Activated naive CD4-positive, alpha-beta T cell treated with anti-CD3 and anti-CD28 coated beads, Interleukin-2, amount 10 ng/mL, durations not matched to agents 7 days and 5 days (primary cell): ENCODE measurements at places on chromosomes 3 and 15.
A peak's percentile ranks its signal among the peaks of the same experiment; 100 is the strongest.

GRCh38 chr3:74268753-74269152, 345.7 kb downstream of the CNTN3 start:
- no peak for DNase-seq

- DNase-seq, result no peak
Observed at GRCh38 chr3:161405087-161405486, 33.8 kb upstream of the SPTSSB start.

DNA sequence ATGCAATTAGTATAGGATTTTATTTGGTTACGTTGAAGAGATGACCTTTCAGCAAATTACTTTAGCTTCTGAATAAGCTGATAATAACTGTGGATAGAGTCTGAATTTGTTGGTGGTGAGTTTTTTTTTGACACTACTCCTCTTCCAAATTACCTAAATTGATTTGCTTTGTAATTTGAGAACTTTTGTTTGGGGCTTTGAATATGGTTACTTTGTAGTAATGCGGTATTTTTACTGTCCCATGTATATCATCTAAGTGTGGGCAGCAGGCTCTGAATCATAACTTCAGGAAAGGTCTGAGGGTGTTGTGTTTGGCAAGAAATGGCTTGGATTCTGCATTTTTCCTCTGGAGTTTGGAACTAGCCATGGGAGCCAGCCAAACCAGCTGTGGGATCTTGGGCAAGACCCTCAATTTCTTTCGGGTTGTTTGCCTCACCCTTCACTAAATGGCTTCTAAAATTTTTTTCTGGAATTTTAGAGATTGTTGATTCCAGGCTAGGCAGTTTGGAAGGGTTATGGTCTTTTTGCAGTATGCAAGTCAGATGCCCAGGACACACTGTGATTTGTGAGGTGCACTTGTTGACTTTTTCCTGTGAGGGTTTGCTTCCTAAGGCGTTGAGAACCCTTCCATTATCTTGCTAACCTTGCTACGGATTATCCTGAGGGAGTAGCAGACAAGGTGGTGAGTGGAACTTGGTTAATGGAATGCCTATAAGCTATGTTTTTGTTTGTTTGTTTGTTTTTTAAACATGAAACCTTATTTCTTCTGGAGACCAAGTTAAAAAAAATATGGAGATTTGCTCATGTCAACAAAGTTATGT, 10.4 kb downstream of the PTPRG start:
- no peak for DNase-seq

DNA sequence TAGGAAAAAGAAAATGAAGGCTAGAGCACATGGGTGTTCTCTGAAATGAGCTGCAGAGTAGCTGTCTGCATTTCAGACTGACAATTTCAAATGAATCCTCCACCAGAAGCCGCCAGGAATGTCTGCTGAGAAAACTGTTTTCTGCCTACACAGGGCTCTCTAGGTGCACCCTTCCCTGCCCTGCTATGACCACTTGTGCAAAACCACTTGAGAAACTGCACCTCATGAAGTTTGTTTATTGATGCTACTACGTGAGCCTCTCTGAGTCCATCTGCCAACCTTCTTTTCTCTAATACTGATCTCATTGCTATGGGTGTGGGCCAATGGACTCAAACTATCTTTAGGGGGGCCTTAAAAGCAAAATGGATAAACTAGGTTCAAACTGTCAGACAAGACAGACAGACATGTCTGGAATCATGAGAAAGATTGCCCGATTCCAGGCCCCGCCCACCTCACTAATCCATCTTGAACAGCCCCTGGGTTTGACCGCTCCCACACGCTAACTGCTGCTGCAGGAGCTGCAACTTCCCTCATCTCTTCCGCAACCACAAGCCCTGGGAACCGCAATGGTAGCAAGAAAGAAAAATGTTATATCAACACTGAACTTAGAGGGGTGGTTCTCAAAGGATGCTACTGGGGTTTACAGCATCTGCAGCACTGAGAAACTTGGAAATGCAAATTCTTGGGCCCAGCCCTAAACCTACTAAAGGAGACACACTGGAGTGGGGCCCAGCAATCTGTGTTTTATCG, 9.0 kb upstream of the CD47 start:
- DNase-seq, result peak; percentile 58
